Naive thymus-derived CD4-positive, alpha-beta T cell (primary cell): ENCODE measurements at places on chromosomes 7 and 10. TPM values are rescaled to one million over a fixed set of nuclear protein-coding genes. Genes with fewer than 3 reads are reported as not detected.
A peak's percentile ranks its signal among the peaks of the same experiment; 100 is the strongest.

Gene PSMC2
- total RNA-seq: 152 and 160 TPM in 2 replicates

- no peak overlapping the region for H3K27ac ChIP-seq
- H3K27me3 ChIP-seq: no peaks in the 10 kb centered on the region
- H3K36me3 ChIP-seq: no peaks in the 10 kb centered on the region
- DNase-seq: no peak
- H3K4me1 ChIP-seq: no peaks in the 10 kb centered on the region
Measured at GRCh38 chr7:81990395-81990794, 220.5 kb upstream of the HGF start.

DNA sequence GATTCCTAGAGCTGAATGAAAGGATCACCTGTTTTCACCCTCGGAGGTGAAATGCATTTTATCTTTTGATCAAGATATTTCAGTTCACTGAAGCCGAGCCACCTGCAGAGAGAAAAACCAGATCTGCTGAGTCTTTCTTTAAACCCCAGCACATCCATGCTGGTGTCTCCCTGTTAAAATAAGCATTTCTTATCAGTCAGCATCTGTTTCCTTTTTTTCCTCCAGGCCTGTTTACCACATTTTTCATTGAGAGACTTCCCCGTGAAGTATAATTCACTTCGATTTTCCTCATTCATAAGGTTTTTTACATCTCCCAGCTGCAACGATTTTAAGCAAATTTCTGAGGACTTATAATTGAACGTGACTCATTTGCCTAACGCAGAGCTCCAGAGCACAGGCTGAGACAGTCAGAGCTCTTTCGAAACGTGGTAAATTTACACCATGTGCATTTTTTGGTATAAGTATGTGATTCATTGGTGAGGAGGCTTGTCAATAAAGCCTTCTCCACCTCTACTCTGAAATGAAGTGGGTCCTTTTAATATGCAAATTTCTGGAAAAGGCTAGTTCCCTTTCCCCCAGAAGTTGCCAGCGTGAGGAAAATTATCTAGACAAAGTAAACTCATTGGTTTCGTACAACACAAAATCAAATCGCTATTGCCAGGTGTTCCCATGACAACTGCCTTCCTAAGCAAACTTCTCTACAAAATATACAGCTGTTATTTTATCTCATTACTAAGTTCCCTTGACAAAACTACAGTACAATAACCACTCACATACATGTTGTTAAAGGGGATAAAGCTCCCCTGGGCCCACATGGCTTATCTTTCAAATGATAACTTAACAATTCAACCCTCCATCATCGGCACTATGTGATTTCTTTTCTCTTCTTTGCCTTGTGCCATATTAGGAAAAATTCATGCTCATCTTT, 374.8 kb upstream of the AKR1E2 start:
- H3K36me3 ChIP-seq: no peaks in the 10 kb centered on the region
- H3K4me1 ChIP-seq: no peaks in the 10 kb centered on the region
- no peak overlapping the region for H3K27ac ChIP-seq
- no peak overlapping the region for H3K4me3 ChIP-seq
- no peaks in the 10 kb centered on the region for H3K27me3 ChIP-seq

GRCh38 chr7:21966271-21966670, 20.6 kb upstream of the CDCA7L start:
- H3K27ac ChIP-seq: no peak overlapping the region
- H3K36me3 ChIP-seq: no peaks in the 10 kb centered on the region
- H3K27me3 ChIP-seq: no peaks in the 10 kb centered on the region
- no peak overlapping the region for H3K4me3 ChIP-seq
- H3K4me1 ChIP-seq: peaks cover 12% of the 10 kb centered on the region

GRCh38 chr7:129122751-129123509, 21.6 kb upstream of the TSPAN33 start:
- H3K27me3 ChIP-seq: no peaks in the 10 kb centered on the region
- DNase-seq: no peak
- H3K36me3 ChIP-seq: no peaks in the 10 kb centered on the region
- no peak overlapping the region for H3K27ac ChIP-seq

- no peak for DNase-seq
- H3K27ac ChIP-seq: no peak overlapping the region
- H3K36me3 ChIP-seq: no peaks in the 10 kb centered on the region
- no peak overlapping the region for H3K4me3 ChIP-seq
Measured at GRCh38 chr7:340979-341694, 51.2 kb downstream of the FOXL3 start.

Gene CUBN
- total RNA-seq: 17.5 TPM

Gene LARP4B
- 114 TPM in 2 replicates for total RNA-seq

DNA sequence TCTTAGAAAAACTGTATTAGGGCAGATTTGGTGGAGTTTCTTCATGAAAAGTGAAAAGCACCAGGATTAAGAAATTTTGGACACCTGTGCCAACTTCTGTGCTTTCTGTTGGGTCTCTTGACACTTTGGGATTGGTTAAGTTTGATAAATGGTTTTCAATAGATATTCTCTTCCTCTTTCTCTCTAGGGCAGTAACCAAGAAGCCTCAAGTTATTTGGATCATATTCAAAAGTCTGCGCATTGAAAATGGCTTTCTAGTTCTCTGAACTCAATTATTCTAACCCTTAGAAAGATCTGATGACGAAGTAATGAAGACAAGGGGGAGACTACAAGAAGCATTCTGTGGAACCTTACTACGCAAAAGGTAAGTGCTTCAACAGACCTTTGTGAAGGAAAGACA, 144.0 kb upstream of the CCDC6 start:
- H3K4me3 ChIP-seq: no peak overlapping the region
- no peaks in the 10 kb centered on the region for H3K27me3 ChIP-seq
- no peaks in the 10 kb centered on the region for H3K36me3 ChIP-seq
- no peak for DNase-seq
- no peaks in the 10 kb centered on the region for H3K4me1 ChIP-seq

GRCh38 chr7:157690833-157691585, 354.2 kb downstream of the DNAJB6 start:
- no peaks in the 10 kb centered on the region for H3K36me3 ChIP-seq
- H3K27ac ChIP-seq: no peak overlapping the region
- no peak for DNase-seq
- H3K4me3 ChIP-seq: no peak overlapping the region
- H3K27me3 ChIP-seq: peaks cover 12% of the 10 kb centered on the region

- H3K36me3 ChIP-seq: no peaks in the 10 kb centered on the region
- H3K4me3 ChIP-seq: no peak overlapping the region
- no peak for DNase-seq
- H3K27me3 ChIP-seq: no peaks in the 10 kb centered on the region
- no peak overlapping the region for H3K27ac ChIP-seq
- no peaks in the 10 kb centered on the region for H3K4me1 ChIP-seq
Measured at GRCh38 chr10:89745903-89746302, 44.5 kb downstream of the KIF20B start.

GRCh38 chr10:17081431-17081830, 48.2 kb downstream of the CUBN start:
- H3K27ac ChIP-seq: no peak overlapping the region
- no peak overlapping the region for H3K4me3 ChIP-seq
- H3K4me1 ChIP-seq: no peaks in the 10 kb centered on the region

DNA sequence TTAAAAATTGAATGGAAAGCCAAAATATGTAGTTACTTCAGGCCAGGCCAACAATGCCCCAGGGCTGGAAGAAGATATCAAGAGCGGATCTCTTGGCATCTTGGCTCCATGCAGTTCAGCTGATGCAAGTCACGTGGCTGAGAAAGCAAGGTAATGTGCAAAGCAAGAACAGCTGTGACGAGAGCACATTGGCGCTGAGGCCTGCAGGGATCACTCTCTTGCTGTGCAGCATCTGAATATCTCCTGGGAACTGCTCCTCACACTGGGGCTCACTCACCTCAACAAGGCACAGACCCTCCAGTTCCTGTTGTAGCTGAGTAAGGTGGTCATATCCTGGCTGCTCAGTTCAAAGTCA, 14.0 kb downstream of the AKR1B1 start:
- no peaks in the 10 kb centered on the region for H3K4me1 ChIP-seq
- no peak overlapping the region for H3K4me3 ChIP-seq
- no peak for DNase-seq
- H3K27me3 ChIP-seq: no peaks in the 10 kb centered on the region
- peaks cover 19% of the 10 kb centered on the region for H3K36me3 ChIP-seq
- no peak overlapping the region for H3K27ac ChIP-seq

DNA sequence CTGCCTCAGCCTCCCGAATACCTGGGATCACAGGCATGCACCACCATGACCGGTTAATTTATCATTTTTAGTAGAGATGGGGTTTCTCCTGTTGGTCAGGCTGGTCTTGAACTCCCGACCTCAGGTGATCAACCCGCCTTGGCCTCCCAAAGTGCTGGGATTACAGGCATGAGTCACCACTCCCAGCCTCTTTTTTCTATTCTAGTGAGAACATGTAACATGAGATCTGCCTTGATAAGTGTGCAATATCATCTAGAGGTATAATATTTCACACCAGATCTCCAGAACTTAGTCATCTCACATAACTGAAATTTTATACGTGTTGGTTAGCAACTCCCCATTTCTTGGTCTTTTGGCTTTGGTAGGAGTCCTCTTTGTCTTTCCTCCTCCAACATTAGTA, 656.9 kb downstream of the CNTNAP2 start:
- no peaks in the 10 kb centered on the region for H3K27me3 ChIP-seq
- H3K27ac ChIP-seq: no peak overlapping the region
- H3K4me3 ChIP-seq: no peak overlapping the region
- H3K36me3 ChIP-seq: no peaks in the 10 kb centered on the region
- DNase-seq: no peak

Gene STOX1
- total RNA-seq: 0.34 and 0.76 TPM in 2 replicates

GRCh38 chr10:102919246-102919959, 1.3 kb downstream of the CNNM2 start:
- peaks cover 37% of the 10 kb centered on the region for H3K4me1 ChIP-seq
- no peak for DNase-seq
- H3K27ac ChIP-seq: peak overlapping the region; percentile 83
- H3K36me3 ChIP-seq: no peaks in the 10 kb centered on the region

GRCh38 chr10:60856405-60856804, 78.1 kb downstream of the CDK1 start:
- no peak overlapping the region for H3K27ac ChIP-seq
- no peak overlapping the region for H3K4me3 ChIP-seq
- no peaks in the 10 kb centered on the region for H3K4me1 ChIP-seq
- no peaks in the 10 kb centered on the region for H3K36me3 ChIP-seq
- H3K27me3 ChIP-seq: no peaks in the 10 kb centered on the region

Gene ADCY1
- 3.7 and 5.1 TPM in 2 replicates for total RNA-seq

Gene CACNB2
- total RNA-seq: not detected

GRCh38 chr7:50838675-50839377, 56.1 kb upstream of the GRB10 start:
- no peaks in the 10 kb centered on the region for H3K36me3 ChIP-seq
- DNase-seq: no peak
- H3K4me1 ChIP-seq: no peaks in the 10 kb centered on the region
- no peaks in the 10 kb centered on the region for H3K27me3 ChIP-seq
- no peak overlapping the region for H3K27ac ChIP-seq

DNA sequence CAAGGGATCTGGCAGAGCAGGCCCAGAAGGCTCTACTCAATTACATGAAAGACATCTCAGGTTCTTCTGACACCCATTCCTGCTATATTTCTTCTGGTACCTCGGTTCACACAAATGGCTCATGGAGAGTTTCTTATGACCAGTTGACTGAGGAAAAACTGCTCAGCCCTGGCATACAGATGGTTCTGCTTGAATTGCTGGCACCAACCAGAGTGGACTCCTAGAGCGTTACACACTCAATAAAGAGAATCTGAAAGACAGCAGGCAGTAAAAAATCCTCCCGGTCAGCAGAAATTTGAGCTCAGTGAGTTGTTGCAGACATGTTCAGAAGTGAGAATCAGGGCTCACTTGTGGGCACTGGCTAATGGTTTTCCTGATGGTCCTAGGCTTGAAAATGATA, 434.4 kb downstream of the TCERG1L start:
- no peaks in the 10 kb centered on the region for H3K36me3 ChIP-seq
- DNase-seq: no peak
- H3K27ac ChIP-seq: no peak overlapping the region
- no peaks in the 10 kb centered on the region for H3K4me1 ChIP-seq

DNA sequence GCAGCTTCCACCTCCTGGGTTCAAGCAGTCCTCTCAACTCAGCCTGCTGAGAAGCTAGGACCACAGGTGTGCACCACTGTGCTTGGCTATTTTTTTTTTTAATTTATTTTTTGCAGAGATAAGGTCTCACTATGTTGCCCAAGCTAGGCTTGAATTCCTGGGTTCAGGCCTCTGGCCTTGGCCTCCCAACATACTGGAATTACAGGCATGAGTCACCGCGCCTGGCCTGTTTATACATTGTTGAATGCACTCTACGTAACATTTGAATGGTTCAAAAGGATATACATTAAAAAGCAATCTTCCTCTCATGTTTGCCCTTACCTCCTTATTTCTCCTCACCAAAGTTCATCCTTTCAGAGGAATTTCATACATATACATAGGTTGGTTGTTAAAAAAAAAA, 7.2 kb upstream of the SNX10 start:
- H3K4me1 ChIP-seq: no peaks in the 10 kb centered on the region
- H3K27ac ChIP-seq: no peak overlapping the region
- no peaks in the 10 kb centered on the region for H3K27me3 ChIP-seq
- H3K36me3 ChIP-seq: no peaks in the 10 kb centered on the region

GRCh38 chr10:132151286-132151950, 35.3 kb upstream of the DPYSL4 start:
- H3K27me3 ChIP-seq: no peaks in the 10 kb centered on the region
- H3K4me1 ChIP-seq: no peaks in the 10 kb centered on the region
- no peak overlapping the region for H3K27ac ChIP-seq
- no peaks in the 10 kb centered on the region for H3K36me3 ChIP-seq

DNA sequence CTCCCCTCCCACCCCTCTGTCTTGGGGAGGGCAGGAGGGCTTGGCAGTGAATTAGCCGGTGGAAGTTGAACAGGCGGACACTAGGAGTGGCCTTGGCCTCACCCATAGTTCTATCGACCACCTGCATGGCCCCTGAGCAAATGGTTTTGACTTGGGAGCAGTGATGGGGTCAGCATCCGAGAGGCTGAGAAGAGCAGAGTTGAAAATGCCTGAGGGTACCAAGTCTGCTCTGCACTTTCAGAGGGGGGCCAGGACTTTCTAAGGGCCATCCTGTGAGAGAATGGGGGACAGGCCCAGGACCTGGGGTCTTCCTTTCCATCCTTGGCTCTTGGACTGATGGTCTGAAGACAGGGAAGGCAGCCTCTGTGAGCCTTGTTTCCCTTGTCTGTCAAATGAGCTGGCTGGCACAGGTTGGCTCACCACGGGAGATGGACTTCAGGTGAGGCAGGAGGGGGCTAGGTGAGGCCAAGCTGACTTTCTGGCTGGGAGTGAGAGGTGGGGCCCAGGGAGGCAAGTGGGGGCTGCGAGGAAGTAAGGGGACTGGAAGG, 29.4 kb downstream of the CDH23 start:
- H3K36me3 ChIP-seq: no peaks in the 10 kb centered on the region
- no peaks in the 10 kb centered on the region for H3K4me1 ChIP-seq
- no peak overlapping the region for H3K4me3 ChIP-seq

Gene EBLN1
- total RNA-seq: not detected

Gene ADAMTS14
- not detected for total RNA-seq

- H3K4me3 ChIP-seq: no peak overlapping the region
- peaks cover 83% of the 10 kb centered on the region for H3K36me3 ChIP-seq
- no peaks in the 10 kb centered on the region for H3K4me1 ChIP-seq
- no peaks in the 10 kb centered on the region for H3K27me3 ChIP-seq
Measured at GRCh38 chr10:102141583-102142107, 8.8 kb downstream of the PPRC1 start.

Gene SFTPA2
- not detected in 2 replicates for total RNA-seq

Gene ZNF804B
- not detected for total RNA-seq

- no peak for DNase-seq
- H3K4me3 ChIP-seq: no peak overlapping the region
- H3K27ac ChIP-seq: no peak overlapping the region
- no peaks in the 10 kb centered on the region for H3K36me3 ChIP-seq
- H3K4me1 ChIP-seq: peaks cover 21% of the 10 kb centered on the region
Measured at GRCh38 chr7:151513133-151513532, 6.6 kb downstream of the RHEB start.

GRCh38 chr7:12607134-12607533, 36.6 kb downstream of the SCIN start:
- H3K4me3 ChIP-seq: no peak overlapping the region
- no peaks in the 10 kb centered on the region for H3K4me1 ChIP-seq
- no peaks in the 10 kb centered on the region for H3K27me3 ChIP-seq
- no peak for DNase-seq
- H3K36me3 ChIP-seq: no peaks in the 10 kb centered on the region
- no peak overlapping the region for H3K27ac ChIP-seq
